Suppressor macrophage treated with lipopolysaccharide for 1 hour (primary cell): ENCODE measurements at places on chromosomes 4 and X.

DNA sequence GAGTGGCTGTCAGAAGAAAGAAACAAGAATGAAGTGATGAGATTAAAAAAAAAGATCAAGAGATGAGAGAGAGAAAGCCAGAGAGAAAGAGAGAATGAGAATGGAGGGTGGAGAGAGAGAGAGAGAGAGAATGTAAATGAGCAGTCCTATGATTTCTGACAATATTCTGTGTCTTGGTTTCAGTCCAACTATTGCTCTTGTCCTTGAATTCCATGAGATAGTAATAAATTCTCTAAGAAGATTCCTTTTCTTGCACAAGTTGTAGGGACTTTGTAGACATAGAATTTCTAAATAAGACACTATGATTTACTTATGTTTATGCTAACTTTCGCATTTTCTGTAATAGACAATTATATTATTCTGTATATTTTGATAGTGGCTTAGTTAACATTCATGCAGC, 149.6 kb upstream of the CTSO start:
- DNase-seq = no peak

DNA sequence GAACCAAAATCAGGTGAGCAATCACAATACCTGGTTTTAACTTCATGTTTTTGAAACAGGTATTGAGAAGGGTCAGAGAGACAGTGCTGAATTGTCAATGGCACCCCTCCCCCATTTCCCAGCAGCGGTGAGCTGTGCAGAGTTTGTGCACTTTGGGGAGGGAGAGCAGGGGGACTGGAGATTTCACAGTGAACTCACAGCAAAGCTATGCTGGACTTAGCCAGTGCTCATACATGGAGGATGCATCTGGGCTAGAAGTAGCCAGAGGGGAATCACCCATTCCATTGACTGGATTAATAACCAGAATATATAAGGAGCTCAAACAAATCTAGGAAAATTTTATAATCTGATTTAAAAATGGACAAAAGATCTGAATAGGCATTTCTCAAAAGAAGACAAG, 612.6 kb downstream of the STPG2 start:
- DNase-seq = no peak

DNA sequence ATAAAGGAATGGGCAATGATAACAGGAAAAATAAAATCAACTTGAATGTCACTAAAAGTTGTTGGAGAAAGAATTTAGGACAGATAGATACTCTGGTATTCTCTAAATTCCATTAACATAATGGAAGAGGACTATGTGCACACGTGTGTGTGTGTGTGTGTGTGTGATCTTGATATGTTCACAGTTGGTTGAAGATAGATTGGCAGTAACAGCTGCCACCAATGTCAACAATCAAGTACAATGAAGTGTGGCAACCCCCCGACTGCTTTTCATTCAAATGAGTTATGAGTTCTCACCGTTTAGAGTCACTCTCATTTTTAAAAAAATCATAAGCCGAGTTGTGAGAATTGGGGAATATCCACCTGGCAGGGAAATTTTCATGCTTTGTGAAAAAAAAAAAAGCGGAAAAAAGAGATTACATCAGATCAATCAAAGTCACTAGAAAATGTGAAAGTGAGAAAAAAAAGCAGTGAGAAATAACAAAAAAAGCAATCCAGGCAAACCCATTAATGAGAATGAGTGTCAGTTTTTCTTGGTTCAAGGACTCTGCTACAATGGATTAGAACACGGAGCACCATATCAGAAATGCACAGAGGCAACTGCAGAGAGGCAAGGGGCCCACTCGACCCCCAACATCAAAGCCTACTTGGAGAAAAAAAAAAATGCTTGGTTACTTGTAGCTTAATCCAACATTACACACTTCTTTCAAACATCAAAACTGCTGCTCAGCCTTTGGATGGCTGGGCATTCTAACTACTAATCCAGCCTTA, 414.9 kb upstream of the PITX2 start:
- no peak for DNase-seq

DNA sequence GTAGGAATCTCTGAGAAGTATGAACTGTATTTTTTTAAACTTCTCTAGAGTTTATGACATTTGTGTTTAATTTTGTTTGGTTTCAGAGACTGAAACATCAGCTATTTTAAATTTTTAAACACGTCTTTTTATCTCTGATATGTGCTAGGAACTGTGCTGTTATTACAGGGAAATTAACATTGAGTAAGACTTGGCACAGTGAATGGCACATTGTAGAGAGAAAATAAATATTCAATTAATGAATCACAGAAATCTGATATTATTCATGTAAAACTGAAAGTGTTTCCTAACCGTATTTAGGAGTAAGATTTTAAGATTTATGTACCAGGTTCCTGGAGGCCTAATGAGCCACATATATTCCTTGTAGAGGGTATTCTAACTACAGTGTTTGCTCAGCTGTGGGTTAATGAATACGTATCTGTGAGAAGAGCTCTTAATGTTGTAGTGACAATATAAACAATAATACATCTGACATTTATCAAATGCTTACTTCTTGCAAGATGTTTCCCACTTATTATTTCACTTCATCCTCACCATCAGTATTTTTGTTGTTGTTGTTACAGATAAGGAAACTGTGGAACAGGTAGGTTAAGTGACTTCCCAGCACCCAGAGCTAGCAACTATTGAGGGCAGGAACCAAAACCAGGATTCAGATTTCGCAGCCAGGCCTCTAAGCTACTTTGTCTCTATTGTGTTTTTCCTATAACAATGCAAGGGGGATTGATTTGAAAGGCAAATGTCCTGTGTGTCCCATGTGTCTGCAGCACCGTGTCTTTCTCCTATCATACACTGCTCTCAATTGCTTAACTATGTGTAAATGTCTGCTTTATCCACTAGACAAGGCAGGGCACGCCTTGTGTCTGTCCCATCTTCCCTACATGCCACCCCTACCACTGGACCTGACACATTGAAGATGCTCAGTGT, 121.1 kb upstream of the FAM9C start:
- no peak for DNase-seq

DNA sequence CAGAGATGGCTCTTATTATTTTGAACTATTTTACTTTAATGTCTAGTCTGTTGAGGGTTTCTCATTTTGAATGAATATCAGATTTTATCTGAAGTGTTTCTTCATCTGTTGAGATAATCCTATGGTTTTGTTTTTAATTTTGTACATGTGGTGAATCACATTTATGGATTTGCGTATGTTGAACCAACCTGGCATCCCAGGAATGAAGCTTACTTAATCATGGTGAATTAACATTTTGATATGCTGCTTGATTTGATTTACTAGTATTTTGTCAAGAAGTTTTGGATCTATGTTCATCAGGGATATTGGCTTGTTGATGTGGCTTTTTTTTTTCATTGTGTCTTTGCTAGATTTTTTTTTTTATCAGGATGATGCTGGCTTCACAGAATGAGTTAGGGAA, 2390.9 kb downstream of the PCDH7 start:
- DNase-seq = no peak

- no peak for DNase-seq
These were observed 363.9 kb upstream of the PPP1R2C start for GRCh38 chrX:43141885-43142284.

DNA sequence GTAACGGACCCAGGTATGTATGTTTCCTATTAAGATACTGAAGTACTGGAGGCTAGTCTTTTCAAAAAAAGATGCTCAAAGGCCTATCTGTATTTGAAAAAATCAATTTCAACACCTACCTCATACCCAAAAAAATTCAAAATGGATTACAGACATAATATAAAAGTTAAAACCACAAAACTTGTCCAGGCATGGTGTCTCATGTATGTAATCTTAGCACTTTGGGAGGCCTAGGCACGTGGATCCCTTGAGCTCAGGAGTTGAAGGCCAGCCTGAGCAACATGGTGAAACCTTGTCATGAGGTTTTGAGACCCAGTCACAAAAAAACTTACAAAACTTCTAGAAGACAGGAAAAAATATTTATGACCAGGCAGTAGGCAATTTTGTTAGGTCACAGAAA, 16.7 kb downstream of the RBMX start:
- no peak for DNase-seq

- DNase-seq = no peak
These were observed 51.4 kb upstream of the LRAT start for GRCh38 chr4:154692304-154692818.

DNA sequence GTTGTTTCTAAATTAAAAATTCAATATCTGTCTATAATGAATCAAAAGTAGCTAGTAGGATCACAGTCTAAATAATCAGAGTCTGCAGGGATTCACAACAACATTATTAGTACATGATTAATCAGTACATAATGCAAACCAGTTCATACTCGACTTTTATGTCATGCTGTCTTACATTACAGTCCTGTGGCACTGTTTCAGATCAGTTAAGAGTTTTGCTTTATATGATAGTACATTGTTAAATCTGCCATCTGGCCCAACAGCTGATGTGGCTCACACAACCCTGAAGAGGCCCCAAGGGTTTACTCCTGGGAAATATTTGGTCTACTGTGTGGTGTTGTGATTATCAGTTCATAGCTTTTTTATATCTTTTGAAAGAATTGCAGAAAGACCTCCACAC, 247.1 kb upstream of the ETNPPL start:
- DNase-seq = no peak

- DNase-seq = no peak
These were observed 87.2 kb downstream of the HS3ST1 start for GRCh38 chr4:11341337-11342043.

- no peak for DNase-seq
These were observed 85.0 kb upstream of the USP38 start for GRCh38 chr4:143099693-143100092.

- DNase-seq = peak; percentile 49
These were observed 340.9 kb upstream of the CTSO start for GRCh38 chr4:156294577-156294976.

- peak; percentile 83 for DNase-seq
These were observed 58.6 kb downstream of the AREG start for GRCh38 chr4:74503580-74503979.

GRCh38 chrX:139113708-139114107, 402.2 kb upstream of the FGF13 start:
- peak; percentile 71 for DNase-seq

DNA sequence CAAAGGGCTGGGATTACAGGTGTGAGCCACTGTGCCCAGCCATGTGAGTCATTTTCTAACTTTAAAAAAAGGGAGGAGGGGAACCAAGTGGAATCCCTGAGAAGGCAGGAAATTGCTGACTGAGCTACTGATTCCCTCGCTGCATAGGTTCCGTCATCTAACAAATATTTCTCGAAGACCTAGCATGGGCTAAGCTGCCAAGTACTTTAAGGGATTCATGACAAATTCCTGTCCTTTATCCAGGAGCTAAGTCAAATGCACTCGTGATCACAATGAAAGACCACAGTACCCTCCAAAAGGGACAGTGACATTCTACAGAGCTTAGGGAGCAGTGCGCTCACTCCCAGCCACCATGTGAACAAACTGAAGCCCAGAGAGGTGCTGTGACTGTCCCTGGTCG, 33.2 kb upstream of the MAN2B2 start:
- DNase-seq = no peak

GRCh38 chrX:49850028-49850427, 20.9 kb downstream of the PAGE4 start:
- DNase-seq = no peak

DNA sequence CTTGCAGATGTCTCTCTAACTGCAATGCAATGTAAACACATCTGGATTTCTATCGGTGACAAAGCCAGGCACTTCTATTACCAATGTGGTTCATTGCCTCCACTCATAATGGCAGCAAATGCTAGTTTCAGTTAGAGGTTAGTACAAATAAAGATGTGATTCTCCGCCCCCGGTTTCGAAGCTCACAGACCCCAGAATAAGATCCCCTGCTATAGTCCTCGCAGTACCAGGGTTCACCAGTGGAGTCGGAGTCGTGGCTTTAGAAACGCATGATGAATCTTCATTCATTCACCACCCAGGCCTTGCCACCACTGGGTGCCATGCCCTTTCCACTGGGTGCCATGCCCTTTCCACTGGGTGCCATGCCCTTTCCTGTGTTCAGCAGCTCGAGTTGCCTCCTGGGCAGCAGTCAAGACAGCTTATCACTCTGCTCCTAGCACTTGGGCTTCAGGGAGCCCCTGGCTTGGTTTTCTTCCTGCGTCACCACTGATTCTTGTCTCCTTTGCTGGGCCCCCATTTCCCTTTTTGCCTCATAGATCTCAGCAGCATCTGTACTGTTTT, 3.5 kb upstream of the NAA10 start:
- no peak for DNase-seq

DNA sequence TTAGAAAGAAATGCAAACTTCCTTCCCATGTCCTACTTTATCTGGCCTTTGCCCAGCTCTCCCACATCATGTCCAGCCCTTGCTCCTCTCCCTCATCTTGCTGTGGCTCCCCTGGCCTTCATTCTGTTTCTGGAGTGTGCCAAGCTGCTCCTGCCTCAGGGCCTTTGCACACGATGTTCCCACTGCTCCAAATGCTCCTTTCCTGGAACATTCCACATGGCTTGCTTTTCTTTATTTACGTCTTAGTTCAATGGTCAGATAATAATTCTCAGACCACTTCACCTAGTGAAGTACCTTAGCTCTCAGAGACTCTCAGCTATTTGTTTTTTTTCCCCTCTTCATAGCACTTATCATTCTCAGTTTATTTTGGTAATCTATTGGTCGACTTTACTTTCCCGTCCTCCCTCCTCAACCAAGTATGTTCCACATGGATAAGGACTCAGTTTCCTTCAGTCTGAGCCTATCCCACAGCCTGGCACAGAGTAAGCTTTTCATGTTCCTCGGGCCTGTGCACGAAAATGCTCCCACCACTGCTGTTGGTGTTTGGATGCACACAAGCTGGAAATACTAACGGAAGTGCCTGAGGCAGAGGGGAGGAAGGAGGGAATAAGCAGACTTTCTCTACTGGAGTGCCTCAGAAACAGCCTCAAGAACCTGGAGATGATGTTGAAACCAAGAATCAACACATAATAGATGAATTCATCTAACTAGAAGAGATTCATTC, 23.4 kb upstream of the MAP9 start:
- no peak for DNase-seq

DNA sequence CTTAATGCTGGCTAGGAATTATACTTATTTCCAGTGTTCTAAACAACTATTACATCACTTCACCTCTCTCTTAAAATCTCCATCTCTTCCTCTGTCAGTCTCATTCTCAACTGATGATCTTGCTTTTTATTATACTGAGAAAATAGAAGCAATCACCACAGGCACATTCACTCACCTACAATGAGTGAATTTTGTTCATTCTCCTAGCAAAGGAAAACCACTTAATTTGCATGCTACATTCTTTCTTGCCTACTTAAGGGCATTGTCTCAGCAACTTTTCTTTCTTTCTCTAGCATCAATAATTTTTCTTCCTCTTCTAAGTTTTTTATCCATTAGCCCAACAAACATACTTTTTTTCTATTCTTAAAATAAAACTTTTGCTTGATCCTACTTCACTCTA, 21.1 kb upstream of the USP38 start:
- DNase-seq = no peak

GRCh38 chr4:16750882-16751642, 147.4 kb downstream of the LDB2 start:
- DNase-seq = no peak
